DMS79 treated with DMSO at 0.1 percent for 48 hours (cell line): ENCODE measurements at places on chromosomes 1 and 21.
A peak's percentile ranks its signal among the peaks of the same experiment; 100 is the strongest.

DNA sequence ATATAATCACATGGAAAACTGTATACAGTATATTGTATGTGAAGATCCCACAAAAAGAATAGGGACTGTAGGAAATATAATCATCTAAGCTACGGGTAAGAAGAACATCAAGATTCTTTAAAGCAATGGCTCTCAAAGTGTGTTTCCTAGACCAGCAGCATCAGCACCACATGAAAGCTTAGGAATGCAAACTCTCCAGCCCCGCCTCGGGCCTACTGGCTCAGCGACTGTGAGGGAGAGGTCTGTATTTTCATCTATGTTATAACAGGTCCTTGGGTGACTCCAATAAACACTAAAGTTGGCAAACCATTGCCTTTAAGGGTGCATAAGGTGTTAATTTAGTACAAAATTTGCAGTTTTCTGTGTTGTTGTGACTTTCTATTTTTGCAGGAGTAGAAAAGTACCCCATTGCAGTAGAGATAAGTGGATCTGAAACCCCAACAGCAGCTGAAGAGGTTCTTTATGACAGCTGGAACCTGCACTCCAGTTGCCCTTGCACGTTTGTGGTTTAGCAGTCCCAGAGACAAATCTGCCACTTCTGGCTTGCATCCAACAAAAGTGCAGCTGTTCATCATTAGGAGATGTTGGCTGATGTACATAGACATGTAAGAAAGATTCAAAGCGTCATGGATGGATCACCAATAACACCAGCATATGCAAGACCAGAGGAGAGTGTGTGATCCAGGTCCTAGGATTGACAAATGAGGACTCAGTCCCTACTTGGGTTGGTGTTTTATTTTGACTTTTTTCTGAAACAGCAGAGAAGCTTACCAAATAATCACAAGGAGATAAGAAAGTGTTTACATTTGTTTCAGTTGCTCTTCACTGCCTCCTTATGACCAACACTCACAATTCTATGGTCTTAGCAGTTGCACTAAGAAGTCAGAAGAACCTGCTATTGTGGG is 15.9 kb upstream of the IFNAR1 start:
- peak; percentile 95 for DNase-seq

DNA sequence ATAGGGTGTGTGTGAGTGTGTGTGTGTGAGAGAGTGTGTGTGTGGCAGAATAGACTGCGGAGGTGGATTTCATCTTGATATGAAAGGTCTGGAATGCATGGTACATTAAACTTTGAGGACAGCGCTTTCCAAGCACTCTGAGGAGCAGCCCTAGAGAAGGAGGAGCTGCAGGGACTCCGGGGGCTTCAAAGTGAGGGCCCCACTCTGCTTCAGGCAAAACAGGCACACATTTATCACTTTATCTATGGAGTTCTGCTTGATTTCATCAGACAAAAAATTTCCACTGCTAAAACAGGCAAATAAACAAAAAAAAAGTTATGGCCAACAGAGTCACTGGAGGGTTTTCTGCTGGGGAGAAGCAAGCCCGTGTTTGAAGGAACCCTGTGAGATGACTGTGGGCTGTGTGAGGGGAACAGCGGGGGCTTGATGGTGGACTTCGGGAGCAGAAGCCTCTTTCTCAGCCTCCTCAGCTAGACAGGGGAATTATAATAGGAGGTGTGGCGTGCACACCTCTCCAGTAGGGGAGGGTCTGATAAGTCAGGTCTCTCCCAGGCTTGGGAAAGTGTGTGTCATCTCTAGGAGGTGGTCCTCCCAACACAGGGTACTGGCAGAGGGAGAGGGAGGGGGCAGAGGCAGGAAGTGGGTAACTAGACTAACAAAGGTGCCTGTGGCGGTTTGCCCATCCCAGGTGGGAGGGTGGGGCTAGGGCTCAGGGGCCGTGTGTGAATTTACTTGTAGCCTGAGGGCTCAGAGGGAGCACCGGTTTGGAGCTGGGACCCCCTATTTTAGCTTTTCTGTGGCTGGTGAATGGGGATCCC is 18.3 kb upstream of the HDAC1 start:
- peak; percentile 84 for DNase-seq

GRCh38 chr1:11326070-11326469 is 53.1 kb downstream of the UBIAD1 start:
- DNase-seq = no peak

DNA sequence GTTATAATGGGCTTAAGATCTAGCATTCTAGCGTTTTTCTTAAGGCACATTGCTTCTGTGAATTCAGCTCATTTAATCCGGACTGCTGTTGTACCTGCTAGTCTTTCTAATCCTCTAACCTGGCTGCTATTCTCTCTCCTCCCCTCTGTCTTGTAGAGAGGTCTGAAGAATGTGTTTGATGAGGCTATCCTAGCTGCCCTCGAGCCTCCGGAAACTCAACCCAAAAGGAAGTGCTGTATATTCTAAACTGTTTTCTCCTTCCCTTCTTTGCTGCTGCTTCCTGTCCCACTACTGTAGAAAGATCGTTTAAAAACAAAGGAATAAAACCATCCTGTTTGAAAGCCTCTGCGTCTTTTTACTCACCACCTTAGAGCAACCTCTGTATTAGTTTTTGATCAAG is 37.3 kb downstream of the CDC42 start:
- DNase-seq = no peak

DNA sequence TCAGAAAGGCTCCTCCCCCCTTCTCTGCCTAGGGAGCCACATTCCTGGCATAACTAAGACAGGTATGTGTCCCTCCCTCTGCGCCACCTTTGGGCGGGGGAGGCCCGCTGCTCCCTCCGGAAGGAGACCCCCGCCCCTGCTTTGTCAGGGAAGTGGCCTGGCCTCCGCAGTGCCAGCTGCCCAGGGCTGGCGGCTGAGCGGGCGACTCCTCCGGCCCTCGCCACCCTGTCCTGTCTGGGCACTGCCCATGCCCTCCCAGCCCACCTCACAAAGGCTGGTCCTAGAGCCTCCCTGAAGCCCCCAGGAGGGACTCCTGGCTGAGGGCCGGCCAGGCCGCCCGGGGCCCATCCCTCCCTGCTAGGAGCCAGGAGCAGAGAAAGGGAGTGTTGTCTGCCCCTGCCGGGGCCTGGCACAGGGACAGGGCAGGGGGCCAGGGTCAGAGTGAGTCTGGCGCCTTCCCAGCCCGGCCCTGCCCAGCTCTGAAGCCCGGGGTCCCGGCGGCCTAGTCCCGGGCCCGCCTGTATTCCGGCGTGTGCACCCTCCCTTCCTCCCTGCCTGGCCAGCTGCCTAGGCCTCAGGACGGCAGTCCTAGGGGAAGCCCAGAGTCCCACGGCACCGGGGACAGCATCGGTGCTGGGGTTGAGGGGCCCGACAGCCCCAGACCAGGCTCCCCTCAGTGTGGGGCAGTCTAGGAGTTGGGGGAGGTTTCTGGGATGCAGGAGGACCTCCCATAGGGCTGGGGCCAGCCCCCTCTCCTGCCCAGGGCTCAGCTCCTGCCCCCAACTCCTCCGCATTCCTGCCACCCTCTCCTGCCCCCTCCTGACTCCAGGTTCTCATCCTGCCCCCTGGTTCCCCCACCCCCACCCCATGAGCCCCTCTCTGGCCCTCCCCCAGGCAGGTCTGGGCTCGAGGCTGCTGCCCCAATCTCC is 5.1 kb downstream of the AGRN start:
- no peak for DNase-seq

GRCh38 chr1:172952516-172952915 is 98.2 kb downstream of the TNFSF18 start:
- DNase-seq = no peak

- DNase-seq = no peak
These were observed 37.3 kb downstream of the NENF start for GRCh38 chr1:212470059-212470458.

- DNase-seq = no peak
These were observed 49.9 kb downstream of the LHX9 start for GRCh38 chr1:197967066-197967465.

DNA sequence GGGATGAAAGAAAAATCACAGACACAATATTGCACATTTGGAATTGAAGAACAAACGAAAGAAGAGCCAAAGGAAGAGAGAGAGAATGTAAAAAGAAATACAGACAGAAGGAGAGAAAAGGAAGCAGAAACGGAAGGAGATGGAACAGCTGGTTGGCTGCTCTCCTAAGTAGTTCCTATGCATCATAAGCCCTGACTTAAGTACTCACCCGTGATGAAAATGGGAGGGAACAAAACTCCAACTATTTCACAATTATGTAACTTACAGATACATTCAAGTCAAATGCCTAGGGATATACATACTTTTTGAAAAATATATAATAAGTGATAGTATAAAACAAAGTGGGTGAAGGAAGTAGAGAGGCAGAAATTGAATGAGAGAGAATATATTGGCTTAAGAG is 88.5 kb downstream of the TTLL7 start:
- no peak for DNase-seq

DNA sequence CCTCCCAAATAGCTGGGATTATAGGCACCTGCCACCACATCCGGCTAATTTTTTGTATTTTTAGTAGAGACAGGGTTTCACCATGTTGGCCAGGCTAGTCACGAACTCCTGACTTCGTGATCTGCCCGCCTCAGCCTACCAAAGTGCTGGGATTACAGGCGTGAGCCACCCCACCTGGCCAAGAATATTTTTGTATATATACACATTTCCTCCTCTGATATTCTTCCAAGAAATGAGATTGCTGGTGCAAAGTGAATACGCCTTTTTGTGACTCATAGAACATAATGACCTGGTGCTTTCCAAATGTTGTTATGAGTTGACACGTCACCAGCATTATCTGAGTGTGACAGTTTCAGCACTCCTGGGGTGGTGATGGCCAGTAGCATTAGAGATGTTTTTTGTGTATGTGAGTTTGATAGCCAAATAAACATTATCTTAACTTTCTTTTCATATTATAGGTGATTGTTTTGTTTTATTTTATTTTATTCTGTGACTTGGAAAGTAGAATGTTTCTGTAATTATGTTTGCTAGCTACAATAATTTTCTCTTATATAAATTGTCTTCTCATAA is 54.9 kb downstream of the KCNK1 start:
- DNase-seq = no peak

GRCh38 chr1:153001382-153001781 is at the start of gene SPRR3:
SPRR3 (plus strand) TSS chr1:153001749; CDS start chr1:153003021, 1,272 bp downstream.
- no peak for DNase-seq

DNA sequence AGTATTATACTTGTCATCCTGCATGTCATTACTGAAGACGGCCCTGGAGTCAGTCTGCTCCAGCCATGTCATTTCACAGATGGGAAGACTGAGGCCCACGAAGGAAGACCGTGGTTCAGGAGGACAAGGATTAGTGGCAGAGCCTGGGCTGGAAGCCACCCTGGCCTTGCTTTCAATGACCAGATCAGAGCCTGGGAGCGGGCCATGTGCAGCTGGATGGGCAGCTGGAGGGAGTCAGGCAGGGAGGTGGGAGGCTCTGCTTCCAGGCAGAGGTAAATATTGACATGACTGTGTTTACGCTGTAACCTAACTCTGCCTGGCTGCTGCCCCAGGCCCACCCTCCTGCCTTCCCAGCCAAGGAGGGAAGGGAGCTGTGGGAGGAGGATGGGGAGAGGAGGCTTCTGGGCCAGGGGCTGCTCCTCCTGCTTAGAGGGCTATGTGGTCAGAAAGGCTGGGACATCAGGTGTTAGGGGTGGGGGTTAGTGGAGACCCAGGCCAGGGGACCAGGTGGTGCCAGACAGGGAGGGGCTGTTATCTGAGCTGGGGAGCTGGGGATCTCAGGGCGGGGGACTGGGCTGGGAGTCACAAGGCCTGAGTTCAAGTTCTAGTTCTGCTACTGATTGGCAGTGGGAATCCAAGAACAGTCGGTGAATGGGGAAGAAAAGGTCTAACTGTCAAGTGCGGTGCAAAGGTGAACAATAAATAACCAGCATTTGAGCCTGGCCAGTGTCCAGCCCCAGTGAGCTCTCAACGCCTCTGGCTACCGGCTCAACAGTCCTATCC is 48.5 kb upstream of the ECE1 start:
- DNase-seq = peak; percentile 90

- no peak for DNase-seq
These were observed 26.1 kb downstream of the CFH start for GRCh38 chr1:196677781-196678509.

GRCh38 chr21:23524685-23525084 is 2082.6 kb downstream of the MRPL39 start:
- DNase-seq = no peak

GRCh38 chr1:110877364-110877763 is 4.4 kb downstream of the CD53 start:
- no peak for DNase-seq

DNA sequence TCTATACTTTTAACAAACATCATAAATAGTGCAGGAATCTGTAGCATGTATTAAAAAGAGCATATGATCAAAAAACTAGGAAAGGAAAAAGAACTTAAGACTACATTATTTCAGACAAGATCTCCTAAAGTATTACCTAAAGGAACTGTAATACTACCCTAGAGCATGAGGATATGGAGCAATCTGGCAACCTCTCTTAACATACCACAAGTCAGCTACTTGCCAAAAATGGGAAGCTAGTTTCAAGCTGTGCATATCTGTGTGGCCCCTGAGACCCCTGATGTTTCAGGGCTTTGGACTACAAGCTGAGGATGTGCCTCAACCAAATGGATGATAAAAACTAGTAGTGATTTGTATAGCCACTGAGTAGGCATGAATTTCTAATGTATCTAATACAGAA is 525.6 kb downstream of the PTBP2 start:
- no peak for DNase-seq

DNA sequence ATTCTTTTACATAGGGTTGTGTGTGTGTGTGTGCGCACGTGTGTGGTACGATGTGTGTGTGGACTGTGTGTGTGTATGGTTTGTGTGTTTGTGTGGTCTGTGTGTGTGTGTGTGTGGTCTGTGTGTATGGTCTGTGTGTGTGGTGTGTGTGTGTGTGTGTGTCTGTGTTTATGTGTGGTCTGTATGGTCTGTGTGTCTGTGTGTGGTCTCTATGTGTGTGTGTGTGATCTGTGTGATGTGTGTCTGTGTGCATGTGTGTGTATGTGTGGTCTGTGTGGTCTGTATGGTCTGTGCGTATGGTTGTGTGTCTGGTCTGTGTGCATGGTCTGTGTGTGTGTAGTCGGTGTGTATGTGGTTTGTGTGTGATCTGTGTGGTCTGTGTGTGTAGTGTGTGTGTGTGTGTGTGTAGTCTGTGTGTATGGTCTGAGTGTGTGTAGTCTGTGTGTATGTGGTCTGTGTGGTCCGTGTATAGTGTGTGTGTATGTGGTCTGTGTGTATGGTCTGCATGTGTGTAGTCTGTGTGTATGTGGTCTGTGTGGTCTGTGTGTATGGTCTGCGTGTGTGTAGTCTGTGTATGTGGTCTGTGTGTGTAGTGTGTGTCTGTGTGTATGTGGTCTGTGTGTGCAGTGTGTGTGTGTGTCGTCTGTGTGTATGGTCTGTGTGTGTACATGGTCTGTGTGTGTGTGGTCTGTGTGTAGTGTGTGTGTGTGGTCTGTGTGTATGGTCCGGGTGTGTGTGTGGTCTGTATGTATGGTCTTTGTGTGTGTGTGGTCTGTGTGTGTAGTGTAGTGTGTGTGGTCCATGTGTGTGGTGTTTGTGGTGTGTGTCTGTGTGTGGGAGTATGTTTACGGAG is 46.8 kb downstream of the RHOU start:
- DNase-seq = no peak

DNA sequence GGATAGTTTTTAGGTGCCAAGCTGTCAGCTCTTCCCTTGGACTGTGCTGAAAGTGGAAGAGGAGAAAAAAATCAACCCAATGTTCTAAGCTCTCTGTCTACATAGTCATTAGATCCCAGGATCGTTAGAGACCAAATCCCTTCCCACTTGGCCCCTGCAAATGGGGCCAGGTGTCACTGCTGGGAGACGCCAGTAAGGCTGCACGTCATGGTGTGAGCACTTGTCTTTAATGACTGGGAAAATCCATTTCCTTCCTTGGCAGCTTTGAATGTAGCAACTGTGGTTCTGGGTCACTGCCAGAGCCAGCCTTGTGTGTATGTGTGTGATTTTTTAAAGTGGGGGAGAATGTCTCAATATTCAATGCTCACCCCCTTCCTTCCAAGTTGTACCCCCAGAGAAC is 59.9 kb downstream of the MAN1C1 start:
- DNase-seq = peak; percentile 87
